ENCODE measurements at places on chromosomes 1 and 21. TPM values are rescaled to one million over a fixed set of nuclear protein-coding genes. Genes with fewer than 3 reads are reported as not detected.

GRCh38 chr1:234486858-234487840, 8.2 kb upstream of the TARBP1 start:
- DNase-seq = peak; percentile 19

DNA sequence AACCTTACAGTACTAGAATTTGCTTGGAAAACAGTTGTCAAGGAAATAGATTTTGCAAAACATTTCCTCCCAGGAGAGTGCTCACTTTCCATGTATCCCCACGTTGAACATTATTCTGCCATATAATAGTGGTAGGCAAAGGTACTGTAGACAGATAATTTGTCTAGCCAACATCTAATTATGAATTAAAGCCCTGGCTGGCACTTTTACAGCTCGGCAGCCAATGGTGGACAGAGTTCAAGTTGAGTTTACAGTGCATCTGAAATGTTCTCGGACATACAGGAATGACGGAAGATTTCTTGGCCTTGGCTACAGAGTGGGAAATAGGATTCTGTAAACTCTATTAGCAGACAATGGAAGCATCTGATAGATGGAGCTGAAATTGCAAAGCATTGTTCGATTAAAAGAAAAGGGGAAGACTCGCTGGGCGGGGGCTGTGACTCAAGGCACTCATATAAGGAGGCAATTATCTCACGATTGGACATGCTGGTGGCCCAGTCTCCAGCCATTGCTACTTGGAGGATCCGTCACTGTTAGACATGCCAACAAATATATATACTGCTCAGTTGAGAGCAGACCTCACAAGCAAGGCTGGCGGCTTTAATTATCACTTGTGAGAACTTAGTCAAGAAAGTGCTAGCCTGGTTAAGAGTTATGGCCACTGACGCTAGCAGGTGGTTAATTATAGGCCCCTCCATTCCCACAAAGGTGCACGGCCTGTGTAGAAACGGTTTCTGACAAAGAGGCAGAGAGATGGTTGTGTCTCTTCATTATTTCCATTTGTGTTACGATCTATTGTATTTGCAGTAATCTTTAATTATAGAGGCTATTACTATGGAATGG, 48.0 kb downstream of the MAN1C1 start:
- no peak for DNase-seq

DNA sequence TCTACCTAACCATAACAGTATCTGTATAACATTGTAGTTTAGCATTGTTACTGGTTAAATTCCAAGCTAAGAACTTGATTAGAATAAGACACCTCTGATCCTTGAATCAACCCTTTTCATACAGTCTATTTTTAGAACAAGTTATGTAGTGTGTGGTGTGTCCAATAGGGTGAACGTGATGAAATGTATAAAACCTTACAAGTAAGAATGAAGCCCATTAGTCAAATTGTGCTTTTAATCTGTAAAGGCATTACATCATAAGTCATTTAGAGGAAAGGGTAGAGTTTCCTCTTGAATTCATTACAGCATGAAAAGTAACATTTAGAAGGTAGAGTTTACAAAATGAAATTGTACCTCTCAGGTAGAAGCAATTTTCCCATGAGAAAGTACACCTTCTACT, 479.2 kb downstream of the LTN1 start:
- no peak for DNase-seq

- peak; percentile 81 for DNase-seq
Observed at GRCh38 chr1:212514056-212514614, 81.4 kb downstream of the NENF start.

DNA sequence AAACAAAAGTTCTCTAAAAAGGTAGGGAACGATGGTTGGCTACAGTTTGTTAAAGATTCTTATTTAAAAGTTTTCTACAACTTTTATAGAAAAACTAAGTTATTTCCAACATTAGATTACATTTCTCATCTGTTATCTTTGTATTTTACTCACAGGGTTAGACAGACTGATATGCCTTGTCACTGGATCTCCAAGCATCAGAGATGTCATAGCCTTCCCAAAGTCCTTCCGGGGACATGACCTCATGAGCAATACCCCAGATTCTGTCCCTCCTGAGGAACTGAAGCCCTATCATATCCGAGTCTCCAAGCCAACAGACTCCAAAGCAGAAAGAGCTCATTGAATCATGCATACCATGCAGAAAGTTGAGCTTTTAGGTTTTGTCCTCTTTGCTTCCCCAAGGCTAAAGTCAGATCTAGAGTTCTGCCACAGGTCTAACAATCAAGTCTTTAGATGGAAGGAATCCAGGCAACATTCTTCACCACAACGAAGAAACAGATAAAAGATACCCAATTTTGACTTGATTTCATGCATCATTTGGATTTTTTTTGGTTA, 10.3 kb downstream of the GAS5 start:
- DNase-seq = no peak

DNA sequence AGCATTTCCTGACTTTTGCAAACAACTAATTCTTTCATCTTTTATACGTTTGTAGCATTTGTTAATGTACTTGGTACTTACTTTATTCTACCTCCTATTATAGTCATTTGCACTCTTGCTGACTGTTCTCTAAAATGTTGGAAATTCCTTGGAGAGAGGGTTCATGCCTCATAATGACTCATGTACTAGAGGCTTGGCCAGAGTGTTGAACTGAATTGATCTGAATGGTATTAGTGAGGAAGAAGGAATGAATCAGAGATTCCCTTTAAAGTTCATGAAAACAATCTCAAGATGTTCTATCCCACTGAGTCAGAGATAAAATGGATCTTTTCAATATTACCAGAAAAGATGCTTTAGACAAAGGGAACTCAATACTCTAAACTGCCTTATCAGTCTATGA, 383.4 kb downstream of the SEC16B start:
- DNase-seq = no peak

CDC7 gene
- 3.8 TPM for total RNA-seq

DNA sequence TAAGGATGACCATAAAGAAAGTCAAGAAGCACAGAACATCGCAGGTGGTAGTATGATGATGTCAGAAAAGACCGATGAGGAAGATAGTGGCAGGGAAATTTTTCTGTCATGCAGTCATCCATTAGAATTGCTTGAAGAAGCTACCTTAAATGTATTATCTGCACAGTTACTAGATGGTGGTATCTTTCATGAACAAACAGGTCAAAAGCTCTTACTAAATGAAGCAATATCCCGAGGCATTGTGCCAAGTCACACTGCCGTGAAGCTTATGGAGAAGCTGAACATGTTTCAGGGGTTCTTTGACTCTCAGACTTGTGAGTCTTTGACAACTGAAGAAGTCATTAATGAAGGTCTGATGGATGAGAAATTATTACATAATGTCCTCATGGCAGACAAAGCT, 128.8 kb downstream of the MACF1 start:
- DNase-seq = no peak

NR1I3 gene
- 0.53 TPM for total RNA-seq

DNA sequence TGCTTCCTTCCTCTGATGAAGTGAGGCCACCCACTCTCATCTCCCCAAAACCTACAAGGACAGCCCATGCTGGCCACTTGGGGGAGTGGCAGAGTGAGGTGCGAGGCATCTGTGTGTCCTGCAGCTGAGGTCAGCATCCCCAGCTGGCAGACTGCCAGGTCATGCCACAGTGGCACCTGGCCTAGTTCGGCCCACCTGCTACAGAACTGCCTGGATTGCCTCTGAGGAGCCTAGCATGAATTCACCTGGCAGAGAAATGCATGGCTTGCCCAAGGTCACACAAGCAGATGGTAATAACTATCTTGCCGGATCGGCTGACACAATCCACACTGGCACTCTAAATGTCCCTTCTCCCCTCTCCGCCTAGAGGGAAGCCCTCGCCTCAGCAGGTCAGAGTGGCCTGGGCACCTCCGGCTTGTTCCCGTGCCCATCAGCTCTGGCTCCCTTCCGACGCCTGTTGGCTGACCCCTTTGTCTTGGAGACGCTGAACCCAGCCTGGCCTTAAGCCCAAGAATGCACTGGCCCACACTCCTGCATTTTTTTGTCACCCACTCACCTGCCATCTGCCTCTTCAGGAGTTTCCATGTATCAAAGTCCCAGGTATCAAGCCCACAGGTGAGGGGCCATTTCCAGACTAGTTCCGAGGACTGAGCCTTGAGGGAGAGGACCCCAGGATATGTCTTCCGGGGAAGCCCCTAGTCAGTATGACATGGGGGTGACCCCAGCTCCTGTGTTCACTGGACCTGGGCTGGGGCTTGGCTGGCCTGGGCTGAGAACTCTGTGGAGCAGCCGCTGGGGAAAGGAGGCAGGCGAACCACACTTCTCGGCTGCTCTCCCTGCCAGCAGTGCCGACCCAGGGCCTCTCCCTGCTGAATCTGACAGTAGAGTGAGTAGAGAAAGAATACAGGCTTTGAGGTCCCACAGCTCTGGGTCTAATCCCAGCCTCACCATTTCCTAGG, 21.7 kb downstream of the ECE1 start:
- DNase-seq = no peak

- no peak for DNase-seq
Observed at GRCh38 chr1:189693140-189693539, 784.5 kb downstream of the BRINP3 start.

ZC3H12A gene
- 61.6 TPM for total RNA-seq

- no peak for DNase-seq
Observed at GRCh38 chr21:45169001-45169400, 94.6 kb downstream of the ADARB1 start.

OR2L2 gene
- not detected for total RNA-seq

DNA sequence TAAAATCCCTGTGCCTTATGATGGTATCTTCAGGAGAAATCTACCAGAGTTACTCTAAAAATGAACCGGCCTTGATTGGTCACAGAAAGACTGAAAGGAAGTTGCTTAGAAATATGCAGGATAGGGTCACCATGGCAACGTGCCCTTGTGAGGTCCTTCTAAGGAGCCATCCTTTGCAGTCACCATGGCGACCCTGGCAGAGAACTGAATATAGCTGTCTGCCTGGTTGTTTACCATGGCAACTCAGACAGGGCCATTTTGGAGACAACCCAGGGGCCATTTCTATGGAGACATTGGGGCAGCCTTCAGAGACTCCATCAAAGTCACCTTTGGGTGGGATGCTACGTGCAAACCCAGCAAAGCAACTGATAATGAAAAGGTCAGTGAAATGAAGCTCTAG, 43.0 kb downstream of the SNX7 start:
- no peak for DNase-seq

PSMA5 gene
- total RNA-seq = 92.1 TPM

GRCh38 chr1:222767152-222767571, 30.2 kb downstream of the FAM177B start:
- DNase-seq = no peak

GLIS1 gene
- total RNA-seq = 0.34 TPM

GRCh38 chr1:160779626-160780397, 16.2 kb upstream of the LY9 start:
- DNase-seq = no peak

GRCh38 chr1:230901671-230902070, 33.4 kb upstream of the C1orf198 start:
- no peak for DNase-seq

GRCh38 chr1:47536646-47537118, 98.8 kb downstream of the FOXD2 start:
- DNase-seq = peak; percentile 67

SMIM1 gene
- total RNA-seq = 1.8 TPM

MRAP gene
- not detected for total RNA-seq

NKAIN1 gene
- 0.09 TPM for total RNA-seq

Data from left colon (tissue), 2 donors.